ENCODE measurements at places on chromosomes 11 and 22.

GRCh38 chr22:43297270-43298061, 45.7 kb downstream of the SCUBE1 start:
- no peak for DNase-seq

GRCh38 chr22:17237038-17237668, 17.9 kb upstream of the ADA2 start:
- peak; percentile 79 for DNase-seq

DNA sequence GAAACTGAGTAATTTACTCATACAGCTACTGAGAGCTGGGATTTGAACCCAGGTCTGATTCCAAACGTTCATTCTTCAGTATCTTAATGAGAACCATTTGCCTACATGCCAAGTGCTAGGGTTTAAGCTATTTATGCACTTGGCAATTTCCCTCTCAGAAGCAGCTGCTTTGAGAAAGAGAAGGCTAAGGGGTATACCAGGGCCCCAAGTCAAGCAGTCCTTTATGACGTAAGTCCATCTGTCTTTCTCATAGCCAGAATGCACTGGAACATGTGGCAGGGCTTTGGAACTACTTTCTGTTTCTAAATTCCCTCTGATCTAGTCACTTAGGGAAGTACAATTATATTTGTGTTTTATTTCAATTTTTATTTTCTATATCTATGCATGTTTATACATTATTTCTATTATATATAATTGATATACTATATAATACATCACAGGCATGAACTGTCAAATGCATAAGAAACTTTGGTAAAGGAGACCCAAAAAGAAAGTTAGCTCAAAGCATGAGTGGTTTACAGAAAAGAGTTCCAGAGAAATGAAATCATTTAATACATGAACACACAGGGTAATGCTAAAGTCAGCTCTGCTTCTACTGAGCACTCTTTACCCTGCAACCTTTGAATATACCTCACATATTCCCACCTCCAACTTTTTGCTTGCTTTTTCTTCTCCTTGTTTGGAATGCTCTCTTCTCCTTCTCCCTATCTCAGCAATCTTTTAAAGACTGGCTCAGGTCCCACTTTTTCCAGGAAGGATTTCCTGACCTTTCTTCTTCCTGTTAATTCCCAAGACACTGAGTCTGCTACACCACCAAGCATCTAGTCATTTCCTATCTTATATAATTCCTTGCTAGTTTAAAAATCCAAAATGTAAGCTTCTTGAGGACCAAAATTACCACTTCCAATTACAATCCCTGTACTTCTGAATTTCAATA, 80.5 kb upstream of the GDPD4 start:
- DNase-seq: no peak

DNA sequence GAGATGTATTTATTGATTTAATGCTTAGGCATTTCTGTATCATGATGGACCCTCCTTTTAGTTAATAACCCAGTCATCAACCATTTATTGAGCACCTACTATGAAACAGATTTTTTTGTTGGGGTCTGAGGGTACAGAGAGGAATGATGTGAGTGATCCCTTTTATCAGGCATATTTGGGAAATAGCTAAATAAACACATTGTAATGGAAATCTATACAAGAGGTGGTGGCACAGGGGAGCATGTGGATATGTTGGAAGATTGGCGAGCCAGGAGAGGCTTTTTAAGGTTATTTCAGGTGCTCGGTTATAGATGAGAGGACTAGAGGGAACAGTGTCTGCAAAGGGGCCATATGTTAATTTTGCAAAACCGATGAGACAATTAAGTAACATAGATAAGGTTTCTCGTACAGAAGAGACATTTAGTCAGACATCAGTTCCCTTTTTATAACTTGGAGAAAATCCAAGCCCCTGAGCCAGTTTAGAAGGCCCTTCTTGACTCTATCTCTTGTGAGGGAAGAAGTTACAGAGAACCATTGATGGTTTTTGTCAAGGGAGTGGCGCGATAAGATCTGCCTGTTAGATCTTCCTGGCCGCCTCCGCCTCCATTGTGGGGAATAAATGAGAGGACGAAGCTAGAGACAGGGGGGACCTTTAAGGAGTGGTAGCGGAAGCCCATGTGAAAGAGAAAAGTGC, 2.0 kb downstream of the ATXN10 start:
- DNase-seq: no peak

GRCh38 chr11:7278314-7278917, 26.7 kb downstream of the SYT9 start:
- DNase-seq: no peak

DNA sequence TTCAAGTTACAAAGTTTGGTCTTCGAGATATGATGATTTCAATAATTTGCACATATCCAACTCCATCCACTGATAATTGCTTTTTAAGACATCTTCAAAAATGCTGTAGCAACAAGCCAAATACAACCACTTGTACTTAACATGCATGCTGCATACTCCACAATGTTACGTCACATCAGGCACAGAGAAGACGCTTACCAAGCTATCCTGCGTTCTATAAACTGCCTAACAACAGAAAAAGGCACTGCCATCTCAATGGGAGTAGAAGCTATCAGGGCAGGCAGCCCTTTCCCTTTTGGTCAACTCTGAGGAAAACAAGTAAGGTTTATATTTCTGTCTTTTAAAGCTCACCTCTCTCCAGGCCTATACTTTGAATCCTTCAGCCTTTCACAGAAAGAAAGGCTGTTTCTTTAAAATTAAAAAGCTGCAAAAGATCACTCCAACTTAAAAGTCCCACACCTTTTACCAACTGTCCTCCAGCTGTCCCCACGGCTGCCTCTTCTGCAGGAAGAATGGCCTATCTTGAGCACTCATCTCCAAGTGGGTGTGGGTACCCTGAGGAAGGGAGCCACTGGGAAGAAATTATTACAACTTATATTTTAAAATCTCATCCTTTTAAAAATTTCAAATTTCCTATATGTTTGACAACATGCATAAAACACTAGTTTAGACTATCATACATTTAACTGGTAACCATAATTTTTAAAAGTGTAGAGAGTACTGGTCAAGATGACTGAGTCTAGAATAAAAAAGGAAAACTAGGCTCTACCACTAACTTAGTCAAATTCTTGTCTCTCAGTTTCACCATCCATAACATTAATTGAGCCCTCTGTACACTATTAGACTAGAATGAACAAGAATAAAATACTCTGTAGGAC, 14.5 kb downstream of the PHF21A start:
- no peak for DNase-seq

DNA sequence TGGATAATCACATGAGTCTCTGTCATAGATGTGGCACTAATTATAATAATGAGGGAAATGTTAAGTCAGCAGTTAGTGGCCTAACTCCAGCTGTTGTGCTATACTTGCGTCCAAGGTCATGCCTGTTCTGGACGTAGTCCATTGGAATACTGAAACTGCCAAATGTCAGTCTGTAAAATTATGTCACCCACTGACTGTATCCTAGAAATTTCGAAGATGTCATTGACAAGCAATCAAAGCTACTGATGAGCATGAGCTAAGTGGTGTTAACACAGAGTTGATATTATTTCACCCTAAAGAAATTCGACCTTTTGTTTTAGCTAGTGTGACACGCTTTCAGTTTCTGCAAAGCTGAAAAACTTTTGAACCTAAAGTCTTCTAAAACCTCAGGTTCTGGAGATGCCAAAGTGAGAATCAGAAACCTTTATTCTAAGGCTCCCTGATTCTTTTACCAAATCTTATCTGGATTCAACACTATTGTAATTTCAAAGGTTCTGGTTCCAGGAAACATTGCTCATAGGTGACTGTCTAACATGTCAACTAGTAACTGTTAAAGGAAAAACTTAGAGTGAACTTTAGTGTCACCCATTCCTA, 14.9 kb upstream of the ME3 start:
- no peak for DNase-seq

DNA sequence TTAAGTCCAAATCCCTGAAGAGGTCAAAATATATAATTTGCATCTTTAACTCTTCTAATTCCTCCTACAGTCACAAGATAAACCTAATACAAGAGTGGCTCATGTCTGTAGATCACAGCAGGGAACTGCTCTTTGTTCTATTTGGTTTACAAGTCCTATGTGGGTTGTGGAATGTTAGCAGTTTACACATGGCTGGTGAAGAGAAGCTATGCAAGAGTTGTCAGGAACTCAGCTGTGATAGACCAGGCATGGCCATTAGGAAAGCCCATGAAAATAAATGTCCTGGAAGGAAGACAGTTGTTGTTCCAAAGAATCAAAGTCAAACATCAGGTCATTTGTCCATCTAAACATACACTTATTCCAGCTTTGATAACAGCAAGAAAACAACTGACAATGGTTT, 312.4 kb upstream of the PITPNB start:
- DNase-seq: no peak

- no peak for DNase-seq
Measured at GRCh38 chr11:125916683-125917347, 12.5 kb downstream of the DDX25 start.

DNA sequence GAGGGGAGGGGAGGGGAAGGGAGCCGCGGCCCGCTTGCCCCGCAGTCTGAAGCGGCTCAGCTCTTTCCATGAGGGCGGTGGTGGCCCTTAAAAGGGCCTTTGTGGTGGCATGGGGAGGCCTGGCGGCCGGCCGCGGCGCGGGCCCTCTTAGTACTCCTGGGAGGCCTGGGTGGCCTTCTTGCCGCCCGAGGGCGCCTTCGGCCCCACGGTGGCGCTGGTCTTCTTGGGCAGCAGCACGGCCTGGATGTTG, 6.9 kb downstream of the DPAGT1 start:
- DNase-seq: peak; percentile 84

DNA sequence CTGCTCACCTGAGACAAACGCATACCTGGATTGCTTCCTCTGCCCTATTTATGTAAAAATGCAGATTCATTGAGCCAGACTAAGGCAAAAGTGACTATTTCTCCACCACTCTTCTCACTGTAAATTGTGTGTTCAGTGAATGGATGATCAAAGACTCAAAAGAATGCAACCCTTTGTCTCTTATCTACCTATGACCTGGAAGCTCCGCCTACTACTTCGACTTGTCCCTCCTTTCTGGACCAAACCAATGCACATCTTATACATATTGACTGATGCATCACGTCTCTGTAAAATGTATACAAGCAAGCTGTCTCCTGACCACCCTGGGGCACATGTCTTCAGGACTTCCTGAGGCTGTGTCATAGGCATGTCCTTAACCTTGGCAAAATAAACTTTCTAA, 418.0 kb upstream of the SYN3 start:
- no peak for DNase-seq

DNA sequence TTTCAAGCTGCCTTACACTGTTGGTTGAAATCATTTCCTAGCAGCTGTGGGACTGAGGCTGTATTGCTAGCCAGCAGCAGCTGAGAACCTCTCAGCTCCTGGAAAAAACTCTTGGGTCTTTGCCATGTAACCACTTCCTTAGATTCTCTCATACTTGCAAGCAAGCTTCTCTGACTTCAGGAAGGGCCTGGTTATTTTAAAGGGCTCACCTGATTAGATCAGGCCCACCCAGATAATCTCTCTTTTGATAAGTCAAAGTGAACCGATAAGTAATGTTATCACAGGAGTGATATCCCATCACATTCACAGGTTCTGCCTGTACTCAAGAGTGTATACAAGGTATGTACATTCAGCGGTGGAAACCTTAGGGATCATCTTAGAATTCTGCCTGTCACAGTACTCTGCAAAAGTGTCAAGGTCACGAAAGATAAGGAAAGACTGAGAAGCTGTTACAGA, 7.4 kb upstream of the CLPB start:
- DNase-seq: no peak

GRCh38 chr11:103994094-103994493, 42.3 kb upstream of the DDI1 start:
- DNase-seq: no peak

- no peak for DNase-seq
Measured at GRCh38 chr11:66365166-66365565, 6.4 kb downstream of the SLC29A2 start.

DNA sequence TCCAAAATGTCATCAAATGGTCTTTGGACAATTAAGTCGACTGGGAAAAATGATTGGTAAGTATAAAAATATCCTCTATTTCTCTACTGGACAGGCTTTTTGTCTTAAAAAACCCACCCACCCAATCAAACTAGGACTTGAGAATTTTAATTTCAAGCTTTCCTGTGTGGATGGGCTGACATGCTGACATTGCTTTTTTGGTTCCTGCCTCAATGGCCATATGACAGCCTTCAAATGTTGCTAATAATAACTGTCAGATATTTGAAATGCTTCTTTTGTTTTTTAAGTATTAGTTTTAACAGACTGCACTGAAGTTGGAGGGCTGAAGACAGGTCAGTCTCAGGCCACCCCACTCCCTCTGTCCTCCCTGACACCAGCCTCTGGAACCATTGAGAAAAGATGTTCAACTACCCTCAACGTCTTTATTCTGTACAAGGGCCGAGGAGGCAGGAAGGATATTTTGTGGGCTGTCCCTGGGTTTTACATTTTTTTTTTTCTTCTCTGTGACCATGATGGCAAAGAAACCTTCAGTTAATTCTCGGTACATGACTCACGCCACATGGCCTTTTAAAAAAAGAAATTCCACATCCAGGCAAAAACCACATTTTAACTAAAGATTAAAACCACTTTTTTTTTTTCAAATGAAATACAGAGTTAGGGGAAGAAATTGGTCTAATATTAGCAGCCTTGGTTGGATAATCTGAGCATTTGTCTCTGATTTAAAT, 130.4 kb downstream of the SLC1A2 start:
- DNase-seq: no peak

GRCh38 chr11:102385085-102386007, 38.3 kb downstream of the BIRC2 start:
- no peak for DNase-seq

DNA sequence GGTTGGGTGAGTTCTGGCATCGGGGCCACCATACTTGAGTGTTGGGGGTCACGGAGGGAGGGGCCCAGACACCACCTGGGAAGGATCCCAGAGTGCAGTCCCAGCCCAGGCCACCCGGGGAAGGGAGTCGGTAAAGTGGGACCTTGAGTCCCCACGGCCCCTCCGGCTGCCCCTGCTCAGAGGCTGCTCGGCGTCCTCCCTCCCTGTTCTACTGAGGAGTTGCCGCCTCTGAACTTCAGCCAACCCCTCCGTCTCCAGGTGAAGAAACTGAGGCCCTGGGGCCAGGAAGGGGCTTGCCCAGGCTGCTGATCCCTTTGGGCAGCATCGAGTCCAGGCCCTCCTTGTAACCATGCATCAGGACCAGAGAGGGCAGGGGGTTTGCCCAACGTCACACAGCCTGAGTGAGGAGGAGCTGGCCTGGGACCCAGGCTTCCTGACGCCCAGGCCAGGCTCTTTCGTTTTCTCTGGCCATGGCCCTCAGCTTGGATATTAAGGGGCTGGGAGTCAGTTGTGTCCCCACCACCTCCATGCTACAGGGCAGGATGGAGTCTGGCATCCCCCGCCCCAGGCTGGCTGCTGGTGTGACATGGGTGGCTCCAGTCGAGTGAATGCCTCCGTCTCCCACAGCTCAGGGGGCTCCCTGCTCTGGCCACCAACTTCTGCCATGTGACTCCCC, 1.3 kb downstream of the PARVG start:
- DNase-seq: peak; percentile 39

- DNase-seq: no peak
Measured at GRCh38 chr11:105491394-105491793, 118.5 kb upstream of the GRIA4 start.

- no peak for DNase-seq
Measured at GRCh38 chr11:109138196-109138595, 283.8 kb upstream of the C11orf87 start.

Data from GM06990 (cell line).